Lower lobe of right lung (tissue), 2 donors: ENCODE measurements at places on chromosomes 7 and 10. TPM values are rescaled to one million over a fixed set of nuclear protein-coding genes. Genes with fewer than 3 reads are reported as not detected.

GPR37 gene
- total RNA-seq, result 0.59 TPM

PPP1R3C gene
- 10.8 TPM for total RNA-seq

APBB1IP gene
- 36.8 TPM for total RNA-seq

PAX4 gene
- not detected for total RNA-seq

FMC1 gene
- 10.8 TPM for total RNA-seq

GCK gene
- 0.47 TPM for total RNA-seq

STAG3 gene
- 4.1 TPM for total RNA-seq

LRRN3 gene
- total RNA-seq, result 6.1 TPM

MYL10 gene
- not detected for total RNA-seq

MMRN2 gene
- 53.1 TPM for total RNA-seq

ZNF25 gene
- 8.8 TPM for total RNA-seq

FAM25G gene
- not detected for total RNA-seq

HOXA11 gene
- not detected for total RNA-seq

DNA sequence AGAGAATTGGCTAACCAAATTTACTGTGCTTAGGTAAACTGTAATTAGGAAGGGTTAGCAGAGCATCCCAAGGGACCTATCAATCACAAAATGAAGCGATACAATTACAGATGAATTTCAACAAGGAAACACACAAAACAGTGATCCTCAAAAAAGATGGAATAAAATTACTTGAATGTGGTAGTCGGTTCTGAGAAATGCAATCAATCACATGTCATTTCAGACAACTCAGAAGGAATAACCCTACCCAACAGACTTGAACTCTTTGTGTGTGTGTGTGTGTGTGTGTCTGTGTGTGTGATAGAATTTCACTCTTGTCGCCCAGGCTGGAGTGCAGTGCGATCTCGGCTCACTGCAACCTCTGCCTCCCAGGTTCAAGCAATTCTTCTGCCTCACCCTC is 43.5 kb downstream of the ST8SIA6 start:
- no peak for DNase-seq

GRCh38 chr10:78935697-78936407 is 132.9 kb upstream of the ZMIZ1 start:
- no peak for DNase-seq

GRCh38 chr10:49008505-49009198 is 69.0 kb upstream of the LRRC18 start:
- no peak for DNase-seq

- DNase-seq, result no peak
Observed at GRCh38 chr10:74854610-74855009, 28.2 kb downstream of the KAT6B start.

- no peak for DNase-seq
Observed at GRCh38 chr7:40880581-40880980, 745.8 kb downstream of the SUGCT start.

DNA sequence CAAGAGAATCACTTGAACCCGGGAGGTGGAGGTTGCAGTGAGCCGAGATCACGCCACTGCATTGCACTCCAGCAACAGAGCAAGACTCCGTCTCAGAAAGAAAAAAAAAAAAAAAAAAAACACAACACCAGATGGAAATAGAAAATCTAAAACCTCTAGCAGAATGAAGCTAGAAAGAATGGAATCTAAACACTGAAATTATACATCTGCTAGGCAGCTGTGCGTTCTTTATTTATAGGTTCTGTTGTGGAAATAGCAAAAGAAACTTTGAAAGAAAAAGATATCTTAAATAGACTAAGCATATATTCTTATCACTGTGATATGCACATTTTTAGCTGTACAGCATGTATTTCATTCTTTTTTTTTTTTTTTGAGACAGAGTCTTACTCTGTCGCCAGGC is 17.1 kb downstream of the BMPR1A start:
- DNase-seq, result no peak

DNA sequence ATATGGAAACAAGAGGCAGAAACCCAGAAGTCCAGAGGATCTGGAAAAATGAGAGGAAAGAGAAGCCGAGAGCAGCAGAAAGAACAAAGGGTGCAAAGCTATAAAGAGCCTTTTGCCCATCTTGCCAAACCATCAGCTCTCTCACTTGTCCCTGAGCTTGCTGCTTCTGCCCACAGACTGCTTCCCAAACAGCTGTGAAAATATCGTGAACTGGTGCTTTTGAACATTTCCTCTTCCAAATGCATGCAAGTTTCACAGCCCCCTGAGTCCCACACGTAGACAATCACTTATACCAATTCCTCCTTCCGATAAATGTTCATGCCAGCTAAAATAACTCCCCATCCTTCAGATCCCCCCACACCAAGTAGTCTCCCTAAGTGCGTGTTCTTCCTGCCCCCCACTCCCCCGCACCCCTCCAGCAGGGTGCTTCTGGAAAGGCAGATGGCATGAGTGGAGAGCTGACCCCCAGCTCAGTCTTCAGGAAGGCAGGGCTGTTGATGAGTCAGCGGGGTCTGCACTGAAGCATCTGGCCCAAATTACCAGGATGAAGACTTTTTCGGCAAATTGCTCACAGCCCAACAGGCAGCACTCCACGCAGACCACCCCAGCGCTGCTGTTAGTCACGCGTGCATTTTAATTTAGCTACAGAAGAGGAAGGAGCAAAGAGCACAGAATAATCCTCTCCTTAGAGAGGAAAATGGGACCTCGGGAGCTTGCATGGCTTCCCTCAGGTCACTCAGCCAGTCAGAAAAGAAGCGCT is 76.1 kb upstream of the KCNMA1 start:
- DNase-seq, result no peak

DNA sequence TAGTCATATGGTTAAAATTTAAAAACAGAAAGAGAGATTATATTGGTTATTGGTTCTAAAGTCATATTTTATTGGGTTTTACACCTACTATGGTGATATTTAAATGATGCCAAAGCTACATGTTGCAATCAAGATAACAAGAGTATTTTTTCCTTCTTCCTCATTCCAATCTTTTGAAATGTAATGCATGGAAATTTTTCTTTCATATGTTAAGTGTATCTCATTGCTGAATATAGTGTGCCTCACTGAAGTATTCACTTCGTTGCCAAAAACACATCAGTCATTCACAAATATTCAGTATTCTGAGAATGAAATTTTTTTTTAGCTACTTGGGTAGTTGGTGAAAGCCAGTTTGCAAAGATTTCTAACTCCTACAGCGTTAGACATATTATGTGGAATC is 19.5 kb downstream of the HDAC9 start:
- no peak for DNase-seq

DNA sequence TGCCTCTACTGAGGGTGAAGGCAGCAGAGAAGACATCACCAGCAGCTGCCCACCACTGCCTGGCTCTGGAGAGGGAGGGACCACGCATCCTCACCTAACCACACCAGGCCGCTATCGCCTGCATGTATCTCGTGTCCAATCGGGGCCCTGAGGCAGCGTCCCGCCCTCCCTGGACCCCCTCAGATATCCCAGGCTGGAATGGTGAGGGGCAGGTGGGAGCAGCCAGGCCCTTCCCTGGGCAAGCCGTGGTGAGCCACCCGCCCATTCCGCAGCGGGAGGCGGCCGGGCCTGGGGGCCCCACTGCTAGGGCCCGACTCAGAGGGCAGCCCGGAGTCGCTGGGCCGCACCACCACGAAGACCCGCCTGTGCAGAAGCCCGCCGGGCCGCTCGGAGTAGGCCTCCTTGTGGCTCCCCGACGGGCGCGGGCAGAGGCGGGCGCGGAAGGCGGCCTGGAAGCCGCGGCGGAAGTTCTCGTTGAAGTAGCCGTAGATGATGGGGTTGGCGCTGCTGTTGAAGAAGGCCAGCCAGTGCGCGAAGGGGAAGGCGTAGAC is 21.6 kb upstream of the PPA1 start:
- no peak for DNase-seq

DNA sequence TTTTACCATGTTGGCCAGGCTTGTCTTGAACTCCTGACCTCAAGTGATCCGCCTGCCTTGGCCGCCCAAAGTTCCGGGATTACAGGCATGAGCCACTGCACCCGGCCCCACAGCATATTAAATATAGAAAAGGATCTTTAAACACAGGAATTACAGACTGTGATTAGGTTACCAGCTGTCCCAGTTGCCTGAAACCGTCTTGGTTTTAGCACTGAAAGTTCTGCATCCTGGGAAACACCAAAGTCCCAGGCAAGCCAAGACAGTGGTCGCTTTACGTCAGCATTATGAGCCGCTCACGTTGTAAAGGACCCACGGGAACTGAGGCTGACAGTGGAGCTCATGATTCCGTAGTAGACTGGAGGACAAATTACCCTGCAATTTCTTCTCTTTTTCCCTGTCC is 69.0 kb upstream of the FAM180A start:
- no peak for DNase-seq

GRCh38 chr7:146235195-146235594 is 118.6 kb downstream of the CNTNAP2 start:
- no peak for DNase-seq

DNA sequence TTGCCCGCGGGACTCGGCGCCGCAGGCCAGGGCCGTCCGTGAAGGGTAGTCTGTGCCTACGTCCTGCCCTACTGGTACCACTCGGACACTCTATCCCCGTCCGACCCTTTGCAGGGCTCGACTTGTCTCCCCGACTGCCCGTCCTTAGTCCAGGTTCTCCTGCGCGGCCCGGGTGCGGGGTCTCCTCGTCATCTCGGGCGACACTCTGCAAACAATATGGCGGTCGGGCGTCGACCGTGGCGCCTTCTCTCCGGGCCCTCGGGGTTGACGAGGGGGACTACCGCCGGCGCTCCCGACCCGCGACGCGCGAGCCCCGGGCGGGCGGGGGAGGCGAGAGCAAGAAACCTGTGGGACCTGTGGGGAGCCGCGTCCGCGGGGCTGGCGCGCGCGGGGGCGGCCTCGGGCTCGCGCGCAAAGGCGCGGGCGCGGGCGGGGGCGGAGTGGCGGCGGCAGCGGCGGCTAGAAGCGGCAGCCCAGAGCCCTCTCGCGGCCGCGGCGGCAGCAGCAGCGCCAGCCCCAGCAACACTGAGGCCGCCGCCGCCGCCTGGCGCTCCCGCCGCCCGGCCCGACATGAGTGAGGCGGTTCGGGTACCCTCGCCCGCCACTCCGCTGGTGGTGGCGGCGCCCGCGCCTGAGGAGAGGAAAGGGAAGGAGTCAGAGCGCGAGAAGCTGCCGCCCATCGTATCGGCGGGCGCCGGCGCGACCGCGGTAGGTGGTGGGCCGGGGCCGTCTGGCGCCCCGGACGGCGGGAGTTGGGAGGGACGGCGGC is at the start of gene HECTD2:
Gene HECTD2, plus strand, starts transcription at position 476 of the 769 bp plus-strand sequence. Its CDS starts 95 bp downstream, at position 571.
- DNase-seq, result peak; percentile 90

GRCh38 chr10:44293306-44293778 is 91.6 kb downstream of the CXCL12 start:
- no peak for DNase-seq

- DNase-seq, result no peak
Observed at GRCh38 chr7:4709187-4709586, 27.1 kb downstream of the FOXK1 start.

DNA sequence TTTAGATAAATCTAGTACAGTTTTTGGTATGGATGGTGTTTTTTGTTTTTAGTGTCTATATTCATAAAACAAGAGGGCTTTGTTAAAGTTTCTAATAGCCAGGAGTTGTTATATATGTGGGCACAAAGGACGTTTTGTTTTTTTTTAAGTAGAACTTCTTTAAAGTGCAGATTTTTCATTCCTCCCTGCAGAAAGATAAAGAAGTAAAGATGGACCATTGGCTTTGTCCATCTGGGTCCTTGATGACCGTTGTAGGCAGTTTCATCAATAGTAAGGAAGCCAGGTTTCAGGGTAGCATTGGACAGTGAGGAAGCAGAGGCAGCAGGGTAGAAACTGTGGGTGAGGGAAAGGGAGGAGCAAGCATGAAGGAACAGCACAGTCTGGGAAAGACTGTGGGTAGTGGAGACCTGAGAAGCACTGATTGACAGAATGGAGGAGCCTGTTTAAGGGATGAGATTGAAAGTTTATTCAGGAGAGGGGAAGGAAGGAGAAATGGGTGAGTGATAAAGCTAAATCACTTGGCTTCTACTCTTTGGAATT is 5.3 kb downstream of the CALU start:
- DNase-seq, result no peak

GRCh38 chr10:9147475-9147874 is 1093.0 kb downstream of the GATA3 start:
- no peak for DNase-seq

- no peak for DNase-seq
Observed at GRCh38 chr10:119090026-119090795, 9.6 kb upstream of the EIF3A start.

DNA sequence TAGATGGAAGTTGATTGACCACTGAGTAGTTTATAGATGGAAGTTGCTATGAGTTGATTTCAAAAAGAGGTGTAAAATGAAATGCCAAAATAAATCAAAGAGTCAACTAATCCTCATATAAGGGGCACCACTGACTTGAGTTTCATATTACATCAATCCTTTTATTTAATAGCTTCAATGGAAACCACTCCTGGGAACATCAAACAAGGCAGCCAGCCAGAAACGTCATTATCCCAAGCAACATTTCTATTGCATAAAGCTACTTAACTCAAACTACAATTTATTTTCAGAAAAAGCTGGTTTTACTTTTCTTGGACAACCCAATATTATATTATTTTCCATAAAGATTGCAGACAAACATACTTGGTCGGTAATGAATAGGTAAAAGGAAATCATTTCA is 162.1 kb downstream of the TSPAN12 start:
- no peak for DNase-seq

- DNase-seq, result no peak
Observed at GRCh38 chr7:33446551-33446950, 317.2 kb downstream of the BBS9 start.

GRCh38 chr7:68155676-68156075 is 1159.0 kb downstream of the TYW1 start:
- DNase-seq, result no peak

DNA sequence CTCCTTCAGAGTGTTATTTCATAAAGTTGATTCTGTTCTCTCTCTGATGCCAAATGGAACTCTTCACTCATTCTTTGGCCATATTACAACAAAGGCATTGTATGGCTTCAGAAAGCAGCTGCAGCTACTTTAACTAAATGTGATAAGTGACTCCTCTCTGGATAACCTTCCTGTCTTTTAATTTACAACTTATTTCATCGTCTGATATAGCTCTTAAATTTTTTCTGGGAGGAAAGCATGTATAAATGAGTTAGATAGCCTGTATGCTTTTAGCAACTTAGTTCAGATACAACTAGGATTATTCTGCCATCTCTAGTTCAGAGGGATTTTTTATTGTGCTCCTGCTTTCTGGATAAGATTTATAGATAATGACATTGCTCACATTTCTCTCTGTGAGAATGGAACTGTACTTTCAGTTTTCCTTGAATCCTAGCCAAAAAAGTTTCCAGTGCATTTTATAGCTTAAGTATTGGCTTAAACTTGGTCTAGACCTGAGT is 57.5 kb downstream of the KLHDC10 start:
- DNase-seq, result no peak
